Placental pericyte (primary cell): ENCODE measurements at places on chromosomes 3 and 15. TPM values are rescaled to one million over a fixed set of nuclear protein-coding genes. Genes with fewer than 3 reads are reported as not detected.

CASR gene
- total RNA-seq: not detected in 2 replicates

SMCO1 gene
- total RNA-seq: not detected in 2 replicates

SECISBP2L gene
- total RNA-seq: 24.9 and 46.7 TPM in 2 replicates

CACNA2D3 gene
- 1.7 TPM in 1 of 2 replicates, not detected in the other for total RNA-seq

P3H2 gene
- total RNA-seq: 14.4 and 28.6 TPM in 2 replicates

SHC4 gene
- 2.8 and 4.0 TPM in 2 replicates for total RNA-seq

VGLL4 gene
- total RNA-seq: 61.0 and 62.2 TPM in 2 replicates

ANKRD34C gene
- not detected in 2 replicates for total RNA-seq

GMPS gene
- 56.9 and 74.0 TPM in 2 replicates for total RNA-seq

ZNF80 gene
- not detected in 2 replicates for total RNA-seq

GPR149 gene
- total RNA-seq: not detected in 2 replicates

ACKR2 gene
- total RNA-seq: 0.14 TPM in 1 of 2 replicates, not detected in the other

TCAIM gene
- total RNA-seq: 22.5 and 30.4 TPM in 2 replicates

PLCH1 gene
- 0.44 and 4.6 TPM in 2 replicates for total RNA-seq

DHX30 gene
- 55.6 and 118 TPM in 2 replicates for total RNA-seq

PLA2G4B gene
- total RNA-seq: 0.66 and 1.7 TPM in 2 replicates

PLXNB1 gene
- total RNA-seq: 16.9 and 37.4 TPM in 2 replicates

C3orf85 gene
- not detected in 2 replicates for total RNA-seq

SOX14 gene
- not detected in 2 replicates for total RNA-seq

NPAP1 gene
- not detected in 2 replicates for total RNA-seq

RETNLB gene
- not detected in 2 replicates for total RNA-seq

SLC12A8 gene
- total RNA-seq: 11.2 and 184 TPM in 2 replicates

BFSP2 gene
- not detected in 2 replicates for total RNA-seq

PAK6 gene
- under 0.01 TPM in 1 of 2 replicates, not detected in the other for total RNA-seq

CIAO2A gene
- total RNA-seq: 36.5 and 52.8 TPM in 2 replicates

HRG gene
- total RNA-seq: not detected in 2 replicates

ISLR2 gene
- under 0.01 and 0.72 TPM in 2 replicates for total RNA-seq

HHATL gene
- not detected in 2 replicates for total RNA-seq

SPTBN5 gene
- total RNA-seq: 0.44 and 2.4 TPM in 2 replicates

COL6A5 gene
- total RNA-seq: under 0.01 and 0.14 TPM in 2 replicates

KCNMB3 gene
- 0.88 and 1.1 TPM in 2 replicates for total RNA-seq

SCN11A gene
- under 0.01 TPM in 2 replicates for total RNA-seq

WDR82 gene
- total RNA-seq: 39.4 and 72.7 TPM in 2 replicates

DGKG gene
- total RNA-seq: 1.5 and 2.4 TPM in 2 replicates

CRABP1 gene
- total RNA-seq: not detected in 2 replicates

WDR93 gene
- under 0.01 TPM in 1 of 2 replicates, not detected in the other for total RNA-seq

IL17RB gene
- not detected in 2 replicates for total RNA-seq

RLBP1 gene
- total RNA-seq: not detected in 2 replicates

FETUB gene
- total RNA-seq: not detected in 2 replicates

GABRB3 gene
- 0.22 and 0.29 TPM in 2 replicates for total RNA-seq
